ENCODE measurements at places on chromosomes 7 and 10.

GRCh38 chr7:102072636-102073209 is 213.9 kb upstream of the SH2B2 start:
- DNase-seq: no peak

DNA sequence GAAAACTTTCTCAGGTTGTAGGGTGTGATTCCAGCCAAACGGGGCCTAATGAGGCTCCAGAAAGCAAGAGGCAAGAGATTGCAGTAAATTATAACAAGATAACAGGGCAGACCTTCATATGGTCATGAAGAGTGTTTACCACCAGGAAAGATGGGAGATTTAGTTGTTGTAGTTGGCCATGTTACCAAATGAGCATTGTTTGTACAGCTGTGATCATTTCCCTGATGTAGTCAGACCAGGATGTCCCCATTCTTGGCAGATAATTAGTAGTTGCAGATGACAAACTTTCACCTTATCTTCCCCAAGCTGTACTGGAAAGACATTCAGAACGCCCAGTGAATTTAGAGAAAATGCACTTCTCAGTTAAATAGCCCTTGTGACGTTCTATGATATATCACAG is 630.8 kb downstream of the ANKRD7 start:
- DNase-seq: no peak

GRCh38 chr7:1052031-1052818 is 7.9 kb downstream of the GPR146 start:
- no peak for DNase-seq

DNA sequence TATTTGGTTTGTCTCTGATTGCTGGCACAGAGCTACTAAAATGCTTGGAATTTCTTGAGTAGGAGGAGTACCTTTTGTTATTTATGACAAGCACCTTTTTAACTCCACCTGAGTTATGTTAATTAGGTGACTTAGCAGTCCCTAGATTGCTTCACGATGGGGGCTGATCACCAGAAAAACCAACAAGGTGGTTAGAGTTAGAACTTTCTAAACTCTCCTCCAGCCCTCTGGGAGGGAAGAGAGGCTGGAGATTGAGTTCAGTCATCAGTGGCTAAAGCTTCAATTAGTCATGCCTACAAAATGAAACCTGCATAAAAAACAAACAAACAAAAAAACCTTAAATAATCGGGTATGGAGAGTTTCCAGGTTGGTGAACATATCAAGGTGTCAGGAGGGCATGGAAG is 23.6 kb upstream of the ING3 start:
- DNase-seq: no peak

DNA sequence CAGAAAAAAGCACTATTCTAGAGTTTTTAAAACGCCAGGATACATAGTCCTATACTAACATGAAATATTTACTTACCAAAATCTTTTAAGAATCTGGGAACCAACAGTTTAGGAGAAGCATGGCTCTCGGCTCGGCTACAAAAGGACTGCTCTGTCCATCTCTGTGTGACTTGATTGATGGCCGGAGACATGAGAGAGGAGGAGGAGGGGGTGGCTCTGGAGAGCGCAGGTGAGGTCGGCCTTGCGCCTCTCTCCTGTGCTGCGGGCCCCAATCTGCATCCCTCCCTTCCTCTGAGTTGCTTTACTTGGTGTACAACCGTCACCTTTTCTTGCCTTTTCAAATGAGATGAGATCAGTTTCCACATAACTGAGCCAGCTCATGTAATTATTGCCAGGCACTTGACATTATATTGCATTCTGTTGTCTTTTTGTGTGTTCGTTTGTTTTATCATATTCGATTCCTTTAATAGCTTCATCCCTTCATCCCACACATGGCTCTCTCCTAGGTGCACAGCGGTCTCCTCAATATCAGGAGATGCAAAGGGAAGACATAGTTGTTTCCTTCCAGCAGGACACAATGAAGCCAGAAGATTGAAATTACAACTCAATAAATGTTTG is 87.8 kb upstream of the KLF6 start:
- DNase-seq: no peak

DNA sequence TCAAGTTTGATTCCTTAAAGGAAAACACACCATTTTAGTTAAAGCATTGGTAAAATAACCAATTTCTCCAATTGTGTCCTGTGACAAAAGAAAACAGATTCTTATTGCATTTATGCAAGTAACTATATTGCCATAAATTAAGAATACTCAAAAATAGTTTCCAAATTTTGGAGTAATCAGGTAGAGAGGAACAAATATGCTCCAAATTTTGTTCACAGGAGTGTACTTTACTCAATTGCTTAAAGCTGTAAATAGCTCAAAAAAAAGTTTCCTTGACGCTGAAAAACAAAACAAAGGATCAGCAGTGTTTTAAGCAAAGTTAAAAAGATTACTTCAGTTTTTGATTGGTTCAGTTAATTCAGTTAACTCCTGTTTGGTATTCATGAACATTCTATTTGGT is 52.2 kb upstream of the INHBA start:
- DNase-seq: no peak

DNA sequence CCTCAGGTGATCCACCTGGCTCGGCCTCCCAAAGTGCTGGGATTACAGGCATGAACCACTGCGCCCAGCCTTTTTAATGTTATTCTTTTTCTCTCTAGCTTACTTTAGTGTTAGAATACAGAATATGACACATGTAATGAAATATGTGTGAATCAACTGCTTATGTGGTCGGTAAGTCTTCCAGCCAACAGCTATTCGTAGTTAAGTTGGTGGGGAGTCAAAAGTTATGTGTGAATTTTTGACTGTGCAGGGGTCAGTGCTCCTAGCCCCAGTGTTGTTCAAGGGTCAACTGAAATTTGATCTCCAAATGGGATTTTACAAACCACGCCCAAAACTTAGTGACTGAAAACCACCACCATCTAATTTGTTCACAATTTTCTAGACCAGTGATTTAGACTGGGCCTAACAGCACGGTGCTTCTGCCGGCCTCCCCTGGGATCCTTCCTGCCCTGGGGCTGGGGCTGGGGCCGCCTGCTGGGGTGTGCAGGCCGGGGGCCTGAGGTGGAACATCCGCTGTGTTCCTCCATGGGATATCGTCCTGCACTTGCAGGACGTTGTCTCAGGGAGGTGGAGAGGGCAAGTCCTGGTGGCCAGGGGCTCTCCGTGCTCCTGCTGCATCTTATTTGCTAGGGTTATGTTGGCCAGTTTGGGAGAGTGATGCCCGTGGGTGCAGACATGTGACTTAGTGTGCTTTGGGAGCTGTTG is 24.5 kb upstream of the GRB10 start:
- DNase-seq: no peak

DNA sequence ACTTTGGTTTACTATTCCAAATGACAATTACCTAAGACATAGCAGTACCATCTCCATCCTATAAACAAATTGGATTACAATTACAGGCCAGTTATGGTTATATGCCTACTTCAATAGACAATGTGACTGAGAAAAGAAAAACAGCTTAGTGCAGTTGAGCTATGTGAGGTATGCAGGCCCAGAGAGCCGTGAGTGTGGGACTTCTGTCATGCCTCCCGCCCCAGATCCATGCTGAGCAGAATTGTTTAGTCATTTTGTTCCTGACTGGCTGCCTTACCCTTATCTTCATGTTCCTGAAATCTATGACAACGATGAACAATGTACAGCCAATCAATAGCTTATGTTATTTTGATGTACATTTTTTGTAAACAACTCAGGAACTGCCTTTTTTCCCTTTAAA is 21.7 kb downstream of the LARP4B start:
- DNase-seq: no peak

GRCh38 chr7:114825423-114825951 is 96.4 kb upstream of the MDFIC start:
- peak; percentile 12 for DNase-seq

- DNase-seq: peak; percentile 32
Measured at GRCh38 chr7:24963218-24963617, 16.8 kb downstream of the OSBPL3 start.

- no peak for DNase-seq
Measured at GRCh38 chr10:131838966-131839742, 61.7 kb upstream of the PPP2R2D start.

GRCh38 chr7:42024537-42024936 is 212.5 kb downstream of the GLI3 start:
- DNase-seq: no peak

- DNase-seq: no peak
Measured at GRCh38 chr10:73887294-73888039, 13.1 kb upstream of the CAMK2G start.

DNA sequence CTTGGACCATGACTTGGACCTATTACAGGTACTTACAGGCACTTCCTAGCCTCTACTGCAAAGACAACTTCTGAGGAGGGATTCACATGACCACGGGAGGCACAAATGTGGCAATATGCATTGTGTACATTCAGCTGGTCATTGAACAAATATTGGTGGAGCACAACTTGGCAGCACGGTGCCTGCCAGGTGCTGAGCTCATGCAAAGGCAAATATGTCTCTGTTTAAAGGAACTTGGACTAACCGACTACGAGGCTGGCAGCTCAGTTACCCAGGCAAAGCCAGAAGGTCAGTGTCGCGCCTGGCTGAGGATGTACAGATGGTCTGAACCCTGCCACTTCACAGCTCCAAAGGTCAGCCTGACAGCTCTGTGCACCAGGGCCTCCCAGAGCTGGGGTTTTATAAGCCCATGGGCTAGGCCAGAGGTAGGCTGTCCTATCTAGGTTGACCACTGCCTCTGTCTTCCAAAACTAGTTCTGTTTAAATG is 6.1 kb downstream of the DENND11 start:
- DNase-seq: no peak

- no peak for DNase-seq
Measured at GRCh38 chr7:138982204-138982623, 1.0 kb upstream of the KIAA1549 start.

DNA sequence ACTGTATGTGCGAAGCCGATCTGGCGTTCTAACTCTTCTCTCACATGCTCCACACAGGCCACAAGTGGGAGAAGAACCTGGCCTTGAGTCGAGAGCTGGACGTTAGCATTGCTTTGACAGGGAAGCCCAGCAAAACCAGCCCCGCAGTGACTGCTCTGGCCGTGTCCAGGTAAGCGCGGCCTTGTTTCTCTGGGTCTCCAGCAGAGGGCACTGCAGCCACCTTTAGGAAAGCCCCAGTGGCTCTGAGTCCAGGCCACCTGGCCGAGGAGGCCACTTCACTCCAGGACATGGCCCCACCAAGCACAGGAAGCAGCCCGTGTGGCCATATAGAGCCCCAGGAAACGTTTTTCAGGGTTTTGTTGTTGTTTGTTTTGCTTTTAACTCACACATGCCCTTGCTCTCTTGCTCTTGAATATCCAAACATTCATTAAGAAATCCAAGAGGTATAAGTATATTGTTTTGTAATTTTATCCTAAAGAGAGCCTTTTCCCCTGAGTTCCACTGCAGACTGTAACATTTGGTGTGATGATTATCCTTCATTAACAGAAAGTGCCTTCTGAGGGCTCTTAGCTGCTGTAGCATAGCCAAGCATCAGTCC is 41.8 kb upstream of the LRRC18 start:
- peak; percentile 40 for DNase-seq

- DNase-seq: no peak
Measured at GRCh38 chr7:20329389-20330238, 1.1 kb upstream of the ITGB8 start.

DNA sequence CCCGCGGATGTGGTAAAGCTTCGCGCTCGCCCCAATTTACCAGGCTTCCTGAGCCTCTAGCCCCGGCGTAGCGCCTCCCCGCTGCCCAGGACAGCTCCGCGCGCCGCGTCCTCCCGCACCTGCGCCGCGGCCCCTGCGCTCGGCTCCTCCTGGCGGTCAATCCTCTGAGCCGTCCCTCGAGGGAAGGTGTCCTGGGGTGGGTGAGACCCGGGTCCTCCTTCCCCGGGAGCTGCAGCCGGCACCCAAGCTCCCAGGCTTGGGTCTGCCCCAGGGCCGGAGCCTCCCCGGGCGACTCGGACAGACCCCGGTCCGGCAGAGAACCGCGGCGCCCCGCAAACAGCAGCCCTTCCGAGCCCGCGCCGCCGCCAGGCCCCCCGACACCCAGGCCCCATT is 512 bp downstream of the OSBPL3 start:
- peak; percentile 79 for DNase-seq

- no peak for DNase-seq
Measured at GRCh38 chr7:2980401-2981102, 63.1 kb downstream of the CARD11 start.

DNA sequence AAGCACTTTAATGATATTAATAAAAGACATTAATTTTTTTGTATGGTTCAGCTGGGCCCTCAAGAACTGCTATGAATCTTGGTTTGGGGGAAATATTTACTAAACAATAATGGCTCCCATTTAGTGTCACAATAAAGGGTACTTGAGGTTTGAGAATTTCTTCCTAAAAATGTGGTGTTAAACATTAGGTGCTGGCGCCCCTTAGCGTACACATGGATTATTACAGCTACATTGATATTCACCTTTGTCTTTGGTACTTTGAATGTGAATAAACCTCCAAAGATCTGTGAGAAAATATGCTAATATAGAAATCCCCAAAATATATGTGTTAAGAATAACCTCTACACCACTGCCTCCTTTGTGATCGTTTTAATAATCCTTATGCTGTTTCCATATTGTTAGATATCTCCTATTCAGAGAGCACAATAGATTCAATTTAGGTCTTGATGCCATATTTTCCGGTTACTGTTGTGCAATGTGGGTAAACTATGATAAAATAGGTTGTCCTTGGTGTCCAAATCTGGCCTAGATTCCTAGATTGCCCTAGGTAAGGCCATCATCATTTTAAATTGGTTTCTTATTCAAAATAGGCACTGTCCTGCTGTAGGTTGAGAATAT is 161.8 kb upstream of the CACNA2D1 start:
- no peak for DNase-seq

- DNase-seq: no peak
Measured at GRCh38 chr7:24894429-24895221, 85.4 kb downstream of the OSBPL3 start.

DNA sequence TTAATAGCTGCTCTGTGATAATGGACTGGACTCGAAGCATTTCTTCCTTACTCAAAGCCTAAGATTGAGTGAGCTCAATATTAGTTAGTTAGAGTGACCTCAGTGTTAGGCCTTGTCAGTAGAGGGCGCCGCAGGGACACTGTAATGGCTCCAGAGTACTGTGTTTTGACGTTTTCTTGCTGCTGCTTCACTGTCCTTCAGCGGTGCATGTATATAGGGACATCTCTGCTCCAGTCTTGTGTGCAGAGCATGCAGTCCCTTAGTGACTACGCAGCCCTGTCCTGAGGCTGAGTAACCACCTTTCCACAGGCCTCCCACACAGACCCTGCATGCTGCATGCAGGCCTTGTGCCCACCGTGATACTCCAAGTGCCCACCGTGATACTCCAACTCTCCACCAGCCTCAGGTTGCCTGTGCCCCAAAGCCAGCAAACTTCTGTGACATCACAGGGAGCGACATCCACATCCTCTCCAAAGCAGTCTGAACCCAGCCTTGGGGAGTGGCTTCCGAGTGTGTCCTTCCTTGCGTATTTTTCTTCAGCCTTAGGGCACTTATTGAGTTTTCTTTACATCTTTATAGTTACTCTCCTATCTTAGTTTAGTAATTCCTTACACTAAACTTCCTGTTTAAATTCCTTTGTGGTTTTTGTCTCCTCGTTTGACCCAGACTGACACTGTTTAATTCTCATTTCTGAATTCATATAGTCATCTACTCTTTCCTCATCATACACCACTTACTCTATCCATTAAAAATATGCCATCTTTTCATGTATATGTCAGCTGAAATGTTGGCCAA is 118.2 kb downstream of the JAZF1 start:
- peak; percentile 27 for DNase-seq

- DNase-seq: no peak
Measured at GRCh38 chr7:142248-142941, 50.0 kb upstream of the FAM20C start.

- DNase-seq: no peak
Measured at GRCh38 chr7:70735313-70735712, 396.6 kb upstream of the GALNT17 start.

Data from CD4-positive, alpha-beta T cell treated with Interleukin-2 at 100 ng/mL for 4 hours (primary cell).